NCI-H1105 treated with DMSO at 0.1 percent for 48 hours (cell line): ENCODE measurements at places on chromosomes 2 and 18.

GRCh38 chr18:7872569-7872968 is 305.5 kb downstream of the PTPRM start:
- no peak for DNase-seq

GRCh38 chr2:170715932-170716777 is 1.0 kb downstream of the SP5 start:
- no peak for DNase-seq

DNA sequence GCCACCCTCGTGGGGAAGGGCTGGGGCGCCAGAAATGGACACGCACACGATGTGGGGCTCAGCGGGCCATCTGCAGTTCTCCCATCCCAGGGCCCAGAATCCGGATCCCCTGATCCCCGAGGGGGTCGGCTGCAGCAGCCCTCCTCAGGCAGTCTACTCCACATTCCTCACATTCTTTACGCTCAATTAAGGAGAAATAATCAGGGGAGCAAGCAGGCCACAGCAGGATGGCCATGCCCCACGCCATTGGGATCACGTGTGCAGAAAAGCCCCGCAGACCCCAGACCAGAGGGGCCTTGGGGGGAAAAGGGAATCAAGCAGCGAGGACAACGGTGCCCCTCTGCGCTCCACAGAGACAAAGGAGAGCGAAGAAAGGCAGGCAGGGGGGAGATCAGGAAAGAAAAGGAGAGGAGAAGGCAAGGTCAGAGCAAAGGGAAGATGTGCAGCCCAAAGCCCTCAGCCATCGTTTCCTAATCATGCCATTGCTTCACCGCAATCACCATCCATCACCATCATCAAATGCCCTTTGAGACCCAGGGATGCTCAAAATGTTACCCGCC is 17.5 kb upstream of the PKDCC start:
- DNase-seq = no peak

- peak; percentile 56 for DNase-seq
Observed at GRCh38 chr2:236169151-236169721, 1.1 kb upstream of the GBX2 start.

DNA sequence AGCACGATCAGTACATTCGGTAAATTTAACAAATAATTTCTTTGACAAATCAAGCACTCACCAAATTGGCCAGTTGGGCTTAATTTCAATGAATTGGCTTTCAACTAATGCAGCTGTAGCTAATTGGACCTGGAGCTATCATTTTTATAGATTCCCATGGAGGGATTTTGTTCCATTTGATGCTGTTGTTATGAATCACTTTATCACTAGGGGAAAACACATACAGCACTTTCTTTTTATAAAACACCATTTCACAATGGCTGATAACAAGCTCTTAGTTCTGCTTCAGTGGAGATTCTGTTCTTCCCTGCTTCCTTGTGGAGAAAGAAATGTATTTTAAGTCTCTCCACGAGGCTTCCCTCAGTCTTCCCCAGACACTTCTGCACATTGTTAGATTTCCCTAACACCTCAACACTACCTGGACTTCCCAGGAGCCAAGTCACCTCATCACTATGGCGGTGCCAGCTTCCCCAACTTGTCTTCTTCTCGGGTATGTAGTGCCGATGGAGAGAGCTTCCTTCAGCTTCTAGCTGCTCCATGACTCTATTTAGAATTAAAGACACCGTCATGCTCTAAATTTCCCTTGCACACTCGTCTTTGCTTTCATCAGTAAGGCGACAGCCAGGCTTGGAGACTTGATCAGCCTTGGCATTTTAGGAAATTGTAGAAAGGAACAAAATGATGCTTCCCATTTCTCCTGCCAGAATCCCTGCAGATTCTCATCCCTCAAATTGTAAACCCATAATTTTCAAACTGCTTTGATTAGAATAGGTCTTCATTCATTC is 72.0 kb downstream of the INPP5D start:
- no peak for DNase-seq

- no peak for DNase-seq
Observed at GRCh38 chr2:204239411-204240165, 303.0 kb downstream of the ICOS start.

- DNase-seq = no peak
Observed at GRCh38 chr2:111178296-111178695, 57.6 kb downstream of the BCL2L11 start.

GRCh38 chr2:201858281-201859184 is 52.2 kb downstream of the CDK15 start:
- no peak for DNase-seq
